ENCODE measurements at places on chromosomes 12 and 14. TPM values are rescaled to one million over a fixed set of nuclear protein-coding genes. Genes with fewer than 3 reads are reported as not detected.

ZC3H14 gene
- 46.9 TPM for total RNA-seq

COX8C gene
- total RNA-seq: not detected

MCRS1 gene
- total RNA-seq: 35.6 TPM

DNA sequence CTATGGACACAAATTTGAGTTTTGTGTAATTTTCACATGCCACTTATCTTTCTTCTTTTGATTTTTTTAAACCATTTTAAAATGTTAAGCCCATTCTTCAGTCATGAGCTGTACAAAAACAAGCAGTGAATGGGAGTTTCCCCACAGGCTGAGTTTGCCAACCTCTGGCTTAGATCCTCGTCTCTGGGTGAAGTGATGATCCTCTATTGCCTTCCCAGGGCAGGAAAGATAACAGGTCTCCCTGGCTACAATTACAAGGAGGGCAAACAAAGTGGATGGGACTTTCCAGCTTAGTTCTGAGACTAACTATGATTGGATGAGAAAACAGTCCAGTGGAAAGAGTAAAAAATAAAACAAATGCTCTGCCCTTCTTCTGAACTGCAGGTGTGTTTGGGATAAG is 203.7 kb downstream of the SPTSSA start:
- no peaks in the 10 kb centered on the region for H3K36me3 ChIP-seq
- no peak overlapping the region for H3K27ac ChIP-seq
- no peaks in the 10 kb centered on the region for H3K4me1 ChIP-seq
- H3K27me3 ChIP-seq: no peaks in the 10 kb centered on the region
- no peak overlapping the region for H3K4me3 ChIP-seq

NID2 gene
- total RNA-seq: 116 TPM

GRCh38 chr12:66851134-66851533 is 172.3 kb upstream of the GRIP1 start:
- DNase-seq: no peak
- H3K4me1 ChIP-seq: peaks cover 17% of the 10 kb centered on the region
- no peaks in the 10 kb centered on the region for H3K27me3 ChIP-seq

CBLN3 gene
- 4.9 TPM for total RNA-seq

GRCh38 chr12:115609347-115609746 is 668.1 kb downstream of the MED13L start:
- DNase-seq: no peak
- H3K36me3 ChIP-seq: no peaks in the 10 kb centered on the region
- no peak overlapping the region for H3K4me3 ChIP-seq
- H3K27ac ChIP-seq: no peak overlapping the region
- H3K27me3 ChIP-seq: no peaks in the 10 kb centered on the region

Data from lung (tissue), 17 donors.